ENCODE measurements at places on chromosomes 2 and 18.

GRCh38 chr2:43293744-43294695 lies 67.6 kb upstream of the ZFP36L2 start:
- DNase-seq, result peak; percentile 99

- DNase-seq, result no peak
These were observed 9.0 kb upstream of the NRP2 start for GRCh38 chr2:205673312-205673711.

- peak; percentile 41 for DNase-seq
These were observed 255.2 kb upstream of the RASGRP3 start for GRCh38 chr2:33221046-33221784.

- DNase-seq, result no peak
These were observed 48.2 kb downstream of the LONRF2 start for GRCh38 chr2:100274076-100274475.

GRCh38 chr2:224405412-224405811 lies 3.5 kb upstream of the FAM124B start:
- DNase-seq, result no peak

- DNase-seq, result no peak
These were observed 75.6 kb upstream of the ARHGAP28 start for GRCh38 chr18:6653880-6654279.

DNA sequence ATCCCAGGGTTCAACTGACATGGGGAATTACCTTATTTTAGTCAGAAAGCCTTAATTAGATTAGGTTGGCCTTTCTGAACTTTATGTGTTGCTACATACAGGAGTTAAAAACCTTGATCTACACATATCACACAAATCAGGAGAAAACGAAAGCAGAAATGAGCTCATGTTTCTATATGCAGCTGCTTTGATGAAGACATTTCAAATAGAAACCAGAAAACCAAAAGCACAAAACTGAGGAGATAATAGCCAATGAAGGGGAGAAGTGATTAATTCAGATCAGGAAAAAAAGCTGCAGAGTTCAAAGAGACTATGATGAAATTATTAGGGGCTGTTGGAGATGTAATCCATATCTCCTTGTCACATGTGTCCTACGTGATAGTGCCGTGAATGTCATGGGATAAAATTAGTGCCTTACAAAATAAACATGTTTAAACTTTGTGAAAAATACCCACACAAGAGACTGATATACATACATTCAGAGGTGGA lies 255.0 kb downstream of the CAMKMT start:
- no peak for DNase-seq

DNA sequence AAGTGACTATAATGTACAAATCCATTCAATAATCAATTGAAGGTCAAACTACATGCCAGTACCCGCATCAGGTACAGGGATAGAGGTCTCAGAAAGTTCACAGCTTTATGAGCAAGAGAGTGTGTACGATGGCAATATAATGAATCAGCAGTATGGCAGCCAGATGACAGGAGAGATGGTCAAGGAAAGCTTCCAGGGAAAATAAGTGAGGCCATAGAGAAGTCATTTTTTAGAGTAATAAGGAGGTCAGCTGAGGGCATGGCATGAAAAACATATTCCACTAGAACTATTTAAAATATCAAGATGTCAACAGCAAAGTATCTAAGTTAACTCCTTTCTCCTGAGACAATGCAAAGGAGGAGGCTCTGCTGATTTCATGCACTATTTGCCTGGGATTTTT lies 108.0 kb downstream of the SLC8A1 start:
- DNase-seq, result peak; percentile 51

GRCh38 chr18:4231260-4231659 lies 223.8 kb downstream of the DLGAP1 start:
- DNase-seq, result no peak

DNA sequence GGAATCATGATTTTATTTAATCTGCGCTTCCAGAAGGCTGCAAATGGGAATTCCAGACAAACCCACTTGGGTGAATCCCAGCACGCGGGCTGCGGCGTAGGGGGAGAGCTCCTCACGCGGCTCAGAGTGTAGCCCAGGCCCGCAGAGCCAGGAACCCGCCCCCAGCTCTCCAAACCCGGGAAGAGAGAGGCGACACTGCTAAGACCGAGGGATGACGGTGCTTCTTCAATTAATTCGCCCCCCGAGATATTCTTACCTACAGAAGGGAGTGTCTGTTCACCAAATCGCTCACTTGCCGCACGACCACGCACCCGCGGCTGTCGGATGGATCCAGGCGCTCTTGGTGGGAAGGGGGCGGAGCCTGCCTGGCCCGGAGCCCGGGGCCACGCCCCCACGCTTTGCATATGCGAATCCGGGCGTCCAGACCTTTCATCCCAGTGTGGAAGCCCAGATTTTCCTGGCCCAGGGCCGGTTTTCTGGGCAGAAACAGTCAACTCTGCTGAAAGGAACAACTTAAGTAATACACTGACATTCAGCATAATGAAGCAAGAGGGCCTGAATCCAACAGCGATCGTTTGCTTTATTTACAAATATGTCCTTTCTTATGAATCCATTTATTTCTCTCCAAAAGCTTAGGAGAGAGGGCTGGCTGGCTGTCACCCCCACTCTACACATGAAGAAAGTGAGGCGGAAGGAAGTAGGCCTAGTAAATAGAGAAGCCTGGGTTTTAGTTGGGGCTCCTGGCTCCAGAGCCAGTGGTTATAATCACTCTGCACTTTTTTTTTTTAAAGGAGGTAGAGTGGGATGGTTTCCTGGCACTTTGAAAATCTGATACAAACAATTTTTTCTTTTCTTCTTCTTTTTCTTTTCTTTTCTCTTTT lies at the start of gene SLC19A3:
Gene SLC19A3, minus strand, starts transcription at position 342 of the 881 bp plus-strand sequence. CDS start 15,710 bp downstream, outside the sequence.
- peak; percentile 96 for DNase-seq

GRCh38 chr2:206920310-206920709 lies 19.0 kb upstream of the CPO start:
- no peak for DNase-seq

- peak; percentile 96 for DNase-seq
These were observed 47.6 kb upstream of the GPC1 start for GRCh38 chr2:240387669-240388358.

DNA sequence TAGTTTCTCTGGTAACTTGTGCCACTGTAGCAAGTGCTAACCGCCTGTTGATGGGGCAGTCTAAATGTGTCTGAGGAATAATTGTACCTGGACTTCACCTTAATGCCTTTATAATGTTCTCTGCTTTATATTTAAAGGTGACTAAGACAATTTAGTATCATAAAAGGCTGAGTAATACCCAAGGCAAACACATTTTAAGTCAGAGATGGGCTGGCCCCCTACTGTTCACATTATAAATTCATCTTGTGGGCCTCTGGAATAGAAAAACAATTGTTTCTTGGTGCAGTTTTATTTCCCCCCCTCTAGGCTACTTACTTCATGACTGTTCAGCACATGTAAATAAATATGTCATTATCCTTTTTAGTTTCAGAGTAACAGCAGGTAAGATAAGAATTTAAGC lies 559.3 kb upstream of the PIK3C3 start:
- DNase-seq, result peak; percentile 17

DNA sequence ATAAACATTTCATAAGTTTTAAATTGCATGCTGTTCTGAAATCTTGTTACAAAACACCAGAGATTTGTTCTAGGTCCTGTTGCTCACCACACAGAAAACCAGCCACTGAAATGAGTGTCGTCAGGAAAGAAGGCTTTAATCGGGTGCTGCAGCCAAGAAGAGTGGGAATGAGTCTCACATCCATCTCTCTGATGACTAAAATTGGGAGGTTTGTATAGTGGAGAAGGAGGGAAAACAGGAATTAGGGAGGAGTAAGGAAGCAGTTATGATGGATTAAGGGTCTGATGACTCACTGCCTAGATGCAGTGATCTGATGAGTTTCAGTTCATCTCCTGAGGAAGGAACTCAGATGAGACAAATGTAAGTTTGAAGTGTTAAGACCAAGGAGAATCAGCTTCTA lies 42.1 kb upstream of the GPR39 start:
- peak; percentile 11 for DNase-seq

- no peak for DNase-seq
These were observed 14.0 kb downstream of the SERTAD2 start for GRCh38 chr2:64639691-64640090.

GRCh38 chr18:49174478-49174877 lies 223.7 kb upstream of the SMAD7 start:
- peak; percentile 85 for DNase-seq

GRCh38 chr2:70173520-70173919 lies 17.3 kb downstream of the C2orf42 start:
- peak; percentile 9 for DNase-seq

DNA sequence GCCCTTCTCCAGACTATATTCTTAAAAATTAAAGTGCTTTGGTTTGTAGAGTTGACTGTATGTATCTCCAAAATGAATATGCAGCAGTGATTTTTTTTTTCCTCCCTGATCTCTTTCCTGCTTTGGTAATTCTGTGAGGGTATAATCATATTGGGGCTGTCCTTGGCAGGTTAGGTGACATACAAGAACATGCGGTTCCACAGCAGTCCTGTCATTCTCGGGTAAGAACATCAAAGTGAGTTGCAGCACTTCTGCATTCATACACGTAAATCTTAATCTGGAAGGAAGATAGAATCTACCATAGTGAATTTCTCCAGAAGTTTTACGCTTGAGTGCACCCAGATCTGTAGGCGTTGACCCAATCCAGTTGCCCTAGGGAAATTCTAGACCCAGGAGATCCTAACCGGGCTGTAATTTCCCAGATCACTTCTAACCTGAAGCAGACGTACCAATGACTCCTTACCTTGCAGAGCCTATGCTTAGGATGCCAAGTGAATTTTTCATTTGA lies 109.4 kb downstream of the PRPF40A start:
- no peak for DNase-seq

DNA sequence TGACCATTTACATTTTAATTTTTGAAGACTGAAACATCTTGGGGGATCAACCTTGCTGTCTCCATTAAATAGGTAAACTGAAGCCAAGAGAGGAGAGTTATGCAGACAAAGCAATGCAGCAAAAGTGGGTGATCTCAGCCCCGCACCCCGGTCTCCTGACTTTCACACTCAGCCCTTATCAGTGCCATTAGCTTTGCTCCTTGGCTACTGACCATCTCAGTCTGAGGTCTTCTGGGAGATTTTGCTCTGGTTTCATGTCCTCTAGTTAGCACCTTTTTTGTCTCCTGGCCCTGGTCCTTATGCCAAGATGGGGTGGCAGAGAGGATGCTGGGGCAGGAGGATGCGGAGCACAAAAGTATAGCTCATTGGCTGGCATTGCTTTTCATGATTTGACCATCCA lies 61.4 kb downstream of the SETBP1 start:
- no peak for DNase-seq

DNA sequence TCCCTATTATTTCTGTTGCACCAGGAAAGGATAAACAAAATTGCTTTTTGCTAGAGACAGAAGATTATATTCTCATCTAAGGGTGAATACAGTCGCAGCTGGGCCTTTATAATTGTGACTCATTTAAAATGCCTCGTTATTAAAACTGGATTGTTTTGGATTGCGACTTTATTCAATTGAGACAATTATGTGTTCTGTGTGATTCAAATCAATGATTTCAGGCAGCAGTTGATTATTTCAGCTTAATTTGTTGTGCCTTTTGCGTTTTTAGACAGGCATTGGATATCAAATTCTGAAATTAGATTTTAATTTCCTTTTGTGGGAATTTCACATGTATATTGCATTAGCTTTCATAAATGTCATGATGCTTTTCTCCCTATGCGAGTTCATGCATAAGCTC lies 778.1 kb upstream of the SOX11 start:
- DNase-seq, result no peak

DNA sequence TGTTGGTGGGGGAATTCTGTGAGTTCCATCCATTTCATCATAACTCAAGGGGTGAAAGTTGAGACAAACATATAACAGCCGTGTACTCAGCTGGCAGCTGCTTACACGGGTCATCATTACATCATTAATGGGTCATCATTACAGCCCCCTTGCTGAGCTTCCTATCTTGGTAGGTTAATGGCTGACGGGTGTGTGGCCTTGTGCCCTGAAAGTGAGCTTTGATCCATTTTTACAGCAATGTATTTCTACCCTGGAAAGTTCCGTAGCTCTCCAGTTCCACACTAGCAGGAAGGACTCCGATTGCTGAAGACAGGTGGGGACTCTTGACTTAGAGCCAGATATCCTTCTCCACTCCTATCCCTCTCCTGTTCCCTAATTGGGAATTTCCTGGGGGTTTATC lies 105.2 kb upstream of the DLX2 start:
- no peak for DNase-seq

DNA sequence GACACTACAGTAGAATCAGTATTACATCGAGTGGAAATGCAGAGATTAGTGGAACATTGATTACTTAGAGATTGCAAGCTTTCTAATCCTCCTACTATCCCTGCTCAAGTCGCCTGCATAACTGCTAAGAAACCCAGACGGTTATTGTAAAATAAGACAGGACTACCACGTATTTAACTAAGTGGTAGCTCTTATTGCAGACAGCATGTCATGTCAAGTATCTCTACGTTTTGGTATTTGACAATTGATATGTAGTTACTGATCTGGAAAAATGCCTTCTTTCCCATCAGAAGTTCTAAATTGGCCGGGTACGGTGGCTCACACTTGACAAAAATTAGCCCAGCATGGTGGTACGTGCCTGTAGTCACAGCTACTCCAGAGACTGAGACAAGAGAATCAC lies 404.1 kb downstream of the CBLN2 start:
- DNase-seq, result no peak

GRCh38 chr2:121338281-121338680 lies 53.3 kb upstream of the TFCP2L1 start:
- DNase-seq, result no peak

DNA sequence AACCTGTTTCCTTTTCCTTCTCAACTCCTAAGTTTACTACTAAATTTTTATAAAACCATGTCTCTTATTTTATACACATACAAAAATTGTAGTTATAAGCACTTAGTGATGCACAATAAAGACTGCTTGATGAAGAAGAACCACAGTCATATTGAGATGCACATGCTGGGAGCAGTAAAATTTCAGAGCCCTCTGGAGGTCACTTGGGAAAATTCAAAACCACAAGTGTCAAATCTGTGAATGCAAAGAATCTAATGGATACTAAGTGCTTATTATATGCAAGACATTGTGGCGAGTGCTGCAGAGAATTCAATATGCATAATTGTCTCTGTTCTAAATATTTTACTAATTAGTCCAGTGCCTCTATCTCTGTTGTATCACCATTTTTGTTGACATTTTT lies 180.5 kb downstream of the VWC2L start:
- DNase-seq, result no peak

DNA sequence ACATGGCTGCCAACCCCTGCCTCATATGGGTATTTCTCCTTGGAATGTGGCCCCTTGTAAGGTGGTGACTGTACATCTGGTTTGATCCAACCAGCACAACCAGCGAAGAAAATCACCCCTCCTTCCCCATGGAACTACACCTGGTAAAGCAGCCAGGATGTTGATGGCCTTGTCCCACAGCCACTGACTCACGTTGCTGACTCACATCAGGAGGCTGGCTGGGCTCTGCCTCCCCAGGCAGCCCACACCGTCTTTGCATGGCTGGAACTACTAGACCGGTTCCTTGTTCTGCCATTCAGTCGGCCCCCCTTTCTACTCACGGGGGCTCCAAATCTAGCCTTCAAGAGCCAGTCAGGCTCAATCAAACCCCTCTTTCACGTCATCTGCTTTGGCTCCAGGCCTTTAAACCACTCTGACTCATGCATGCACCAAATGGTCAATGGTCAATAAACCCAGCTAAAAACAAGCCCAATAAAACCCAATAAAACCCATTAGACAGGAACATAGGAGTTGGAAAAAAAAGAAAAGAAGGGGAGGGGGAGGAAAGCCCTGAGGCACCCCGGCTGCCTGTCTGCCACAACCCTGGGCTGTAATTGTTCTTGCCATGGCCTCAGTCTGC lies 114.8 kb downstream of the PLB1 start:
- peak; percentile 80 for DNase-seq

GRCh38 chr2:119473621-119474370 lies 42.1 kb downstream of the TMEM37 start:
- no peak for DNase-seq

GRCh38 chr18:79548986-79549637 lies 130.5 kb upstream of the CTDP1 start:
- DNase-seq, result no peak
